CD4-positive, alpha-beta T cell treated with Interleukin-15 for 4 hours (primary cell): ENCODE measurements at places on chromosomes 5 and 9.

DNA sequence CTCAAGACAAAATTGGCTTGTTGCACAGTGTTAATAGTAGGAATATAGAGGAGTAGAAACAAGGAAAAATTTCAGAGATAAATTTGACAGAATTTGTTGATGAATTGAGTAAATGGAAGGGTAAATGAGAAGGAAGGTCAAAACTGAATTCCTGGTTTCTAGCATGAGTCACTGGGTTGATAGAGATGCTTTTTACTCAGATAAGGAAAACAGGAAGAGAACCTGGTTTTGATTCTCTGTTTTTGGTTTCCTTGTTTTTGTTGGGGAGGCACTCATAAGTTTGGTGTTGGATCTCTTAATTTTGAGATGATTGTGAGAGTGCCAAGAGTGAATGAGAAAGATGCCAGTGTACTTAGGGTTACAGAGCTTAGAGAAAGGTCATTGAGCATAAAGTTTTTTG lies 7.1 kb downstream of the LRRC70 start:
- DNase-seq, result no peak

- DNase-seq, result no peak
Observed at GRCh38 chr5:36691226-36691625, 84.8 kb downstream of the SLC1A3 start.

- DNase-seq, result no peak
Observed at GRCh38 chr9:106445107-106445506, 417.9 kb upstream of the ZNF462 start.

GRCh38 chr5:71693828-71694427 lies 25.1 kb upstream of the CARTPT start:
- DNase-seq, result no peak

DNA sequence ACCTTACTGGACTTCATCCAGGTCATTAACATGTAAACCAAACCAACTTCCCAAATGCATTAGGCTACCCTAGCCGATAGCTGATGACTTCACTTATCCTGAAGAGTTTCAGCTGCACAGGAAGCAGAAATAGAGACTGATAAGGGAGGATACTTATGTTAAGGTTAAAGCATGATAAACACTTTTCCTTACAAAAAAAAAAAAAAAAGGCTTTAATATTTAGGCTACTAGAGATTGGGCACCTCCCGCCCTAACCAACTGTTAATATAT lies 1.6 kb upstream of the MEF2C start:
- DNase-seq, result no peak

- no peak for DNase-seq
Observed at GRCh38 chr5:129120158-129120581, 25.6 kb downstream of the ISOC1 start.

DNA sequence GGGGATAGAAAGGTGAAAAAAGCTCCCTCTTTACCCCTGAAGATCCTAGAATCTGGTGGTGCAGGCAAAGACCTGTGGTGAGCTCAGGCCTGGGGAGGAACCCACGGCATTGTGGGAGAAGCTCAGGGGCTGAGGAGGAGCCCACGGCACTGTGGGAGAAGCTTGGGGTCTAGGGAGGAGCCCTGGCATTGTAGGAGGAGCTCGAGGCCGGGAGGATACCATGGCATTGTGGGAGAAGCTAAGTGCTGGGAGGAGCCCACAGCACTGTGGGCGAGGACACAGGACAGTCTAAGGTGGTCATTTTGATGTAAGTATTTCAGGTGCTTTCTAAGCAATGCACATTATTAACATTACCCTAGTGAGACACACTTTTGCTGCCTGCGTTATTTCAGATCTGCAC lies 179.7 kb downstream of the HSD17B3 start:
- DNase-seq, result no peak

DNA sequence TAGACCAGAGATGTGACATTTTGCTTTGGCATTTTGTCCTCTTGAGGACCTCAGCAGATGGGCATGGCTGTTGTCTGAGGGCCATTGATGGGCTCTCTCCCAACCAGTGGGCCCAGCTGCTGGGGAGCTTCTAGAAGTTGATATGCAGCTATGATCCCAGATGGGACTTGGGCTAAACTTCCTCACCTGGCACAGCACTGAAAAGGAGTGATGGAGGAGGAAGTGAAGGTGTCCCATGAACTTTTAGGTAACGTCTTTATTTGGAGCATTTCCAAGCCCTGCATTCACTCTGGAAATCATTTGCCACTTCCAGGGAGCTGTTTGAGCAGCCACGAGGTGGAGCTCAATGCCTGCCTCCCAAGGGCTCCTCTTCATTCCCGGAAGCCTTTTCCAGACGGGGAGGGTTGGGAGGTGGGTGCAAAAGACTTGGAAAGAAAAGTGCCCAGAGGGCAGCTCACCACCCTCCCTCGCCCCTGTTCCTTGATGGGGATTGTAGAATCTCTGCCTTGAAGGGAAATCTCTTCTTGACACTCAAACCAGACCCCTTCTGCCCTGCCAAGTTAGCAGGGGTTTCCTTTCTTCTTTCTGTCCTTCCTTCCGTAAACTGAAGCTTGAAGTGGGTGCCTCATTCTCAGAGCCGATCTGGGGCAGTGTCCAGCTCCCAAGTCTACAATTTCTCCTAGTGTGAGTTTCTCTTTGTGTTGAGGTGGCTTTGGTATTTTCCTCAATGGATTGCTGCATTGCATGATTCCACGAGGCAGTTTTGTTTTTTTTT lies 18.1 kb upstream of the NEUROG1 start:
- no peak for DNase-seq

GRCh38 chr5:124238350-124238749 lies 508.1 kb downstream of the ZNF608 start:
- no peak for DNase-seq
